ENCODE measurements at places on chromosomes 7 and 10. TPM values are rescaled to one million over a fixed set of nuclear protein-coding genes. Genes with fewer than 3 reads are reported as not detected.

BAG3 gene
- total RNA-seq = 12.2 TPM

CALML5 gene
- total RNA-seq = not detected

COL1A2 gene
- 7,304 TPM for total RNA-seq

TAC1 gene
- not detected for total RNA-seq
